ENCODE measurements at places on chromosomes 7 and 10.
A peak's percentile ranks its signal among the peaks of the same experiment; 100 is the strongest.

DNA sequence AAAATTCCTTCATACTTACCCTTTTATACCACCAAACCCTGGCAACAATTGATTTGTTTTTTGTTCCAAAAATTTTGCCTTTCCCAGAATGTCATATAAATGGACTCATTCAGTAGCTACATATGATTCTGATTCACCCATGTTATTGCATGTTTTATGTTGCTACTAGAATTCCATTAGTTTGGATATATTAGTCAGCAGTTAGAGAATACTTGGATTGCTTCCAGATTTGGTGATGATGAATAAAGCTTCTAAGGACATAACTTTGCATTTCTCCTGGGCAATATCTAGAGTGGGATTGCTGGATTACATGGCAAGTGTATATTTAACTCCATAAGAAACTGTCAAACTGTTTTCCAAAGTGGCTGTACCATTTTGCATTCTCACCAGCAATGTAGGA, 806.9 kb downstream of the DNAJB9 start:
- no peak for DNase-seq

- no peak for DNase-seq
Observed at GRCh38 chr7:66837007-66837406, 84.0 kb upstream of the TMEM248 start.

DNA sequence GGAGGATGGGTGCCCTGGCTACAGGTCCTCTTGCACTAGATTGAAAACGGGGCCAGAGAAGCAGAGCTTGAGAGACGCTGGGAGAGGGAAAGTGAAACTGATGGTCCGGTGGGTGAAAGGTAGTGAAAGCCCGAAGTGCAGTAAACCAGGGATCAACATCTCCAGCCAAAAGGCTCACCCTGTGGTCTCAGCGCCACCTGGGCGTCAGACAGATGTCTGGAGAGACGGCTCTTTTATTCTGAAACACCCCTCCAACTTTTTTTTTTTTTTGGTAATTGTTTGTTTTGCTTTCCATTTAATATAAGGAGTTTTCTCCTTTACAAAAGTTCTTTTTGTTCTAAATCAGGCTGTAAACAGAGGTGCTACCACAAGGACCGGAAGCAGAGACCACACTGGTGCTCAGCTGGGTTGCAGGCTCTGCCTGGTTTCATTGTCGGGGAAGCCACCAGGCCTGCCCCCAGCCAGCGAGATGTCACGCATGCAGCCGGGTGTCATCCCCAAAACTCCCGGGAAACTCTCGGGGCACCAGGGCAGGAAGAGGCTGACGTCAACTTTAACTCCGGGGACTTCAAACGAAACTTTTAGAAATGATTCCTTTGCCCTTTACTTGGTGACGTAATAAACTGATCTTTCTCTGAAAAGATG, 11.2 kb downstream of the IL2RA start:
- DNase-seq = peak; percentile 70

- no peak for DNase-seq
Observed at GRCh38 chr7:137880432-137880831, 33.7 kb upstream of the DGKI start.

GRCh38 chr7:2843711-2844152, 376 bp downstream of the GNA12 start:
- no peak for DNase-seq

DNA sequence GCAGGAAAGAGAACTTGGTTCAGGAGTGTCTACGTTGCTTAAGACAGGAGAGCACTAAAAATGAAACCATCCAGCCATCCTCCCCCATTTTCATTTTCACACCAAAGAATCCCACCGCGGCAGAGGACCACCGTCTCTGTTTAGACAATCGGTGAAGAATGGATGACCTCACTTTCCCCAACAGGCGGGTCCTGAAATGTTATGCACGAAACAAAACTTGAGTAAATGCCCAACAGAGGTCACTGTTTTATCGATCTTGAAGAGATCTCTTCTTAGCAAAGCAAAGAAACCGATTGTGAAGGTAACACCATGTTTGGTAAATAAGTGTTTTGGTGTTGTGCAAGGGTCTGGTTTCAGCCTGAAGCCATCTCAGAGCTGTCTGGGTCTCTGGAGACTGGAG, 1.4 kb upstream of the IL6 start:
- no peak for DNase-seq

DNA sequence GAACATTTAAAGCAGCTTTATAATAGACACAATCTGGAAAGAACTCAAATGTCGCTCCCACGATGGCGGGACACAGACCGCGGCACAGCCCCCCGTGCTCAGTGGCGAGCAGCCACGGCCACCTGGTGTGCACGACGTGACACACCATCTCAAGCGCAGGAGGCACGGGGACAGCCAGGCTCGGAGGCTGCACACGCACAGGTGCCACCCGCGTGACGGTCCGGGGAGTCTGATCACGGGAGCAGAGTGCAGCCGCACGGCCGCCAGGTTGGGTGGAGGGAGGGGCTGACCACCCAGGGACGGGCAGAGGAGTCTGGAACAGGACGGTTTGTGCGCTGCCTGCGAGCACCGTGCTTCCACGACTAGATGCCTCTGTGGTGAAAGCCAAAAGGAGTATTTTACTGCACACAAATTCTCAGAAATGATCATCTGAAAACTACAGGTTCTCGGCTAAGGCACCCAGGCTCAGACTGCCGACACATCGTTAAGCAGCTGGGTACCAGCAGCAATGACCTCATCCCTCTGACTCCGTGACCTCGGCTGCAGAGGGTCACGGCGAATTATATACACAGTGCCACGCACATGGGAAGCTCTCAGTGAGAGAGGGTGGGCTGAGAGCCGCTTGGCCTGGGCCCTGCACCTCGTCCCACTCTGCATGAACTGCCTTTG, 7.5 kb upstream of the GPER1 start:
- DNase-seq = no peak

DNA sequence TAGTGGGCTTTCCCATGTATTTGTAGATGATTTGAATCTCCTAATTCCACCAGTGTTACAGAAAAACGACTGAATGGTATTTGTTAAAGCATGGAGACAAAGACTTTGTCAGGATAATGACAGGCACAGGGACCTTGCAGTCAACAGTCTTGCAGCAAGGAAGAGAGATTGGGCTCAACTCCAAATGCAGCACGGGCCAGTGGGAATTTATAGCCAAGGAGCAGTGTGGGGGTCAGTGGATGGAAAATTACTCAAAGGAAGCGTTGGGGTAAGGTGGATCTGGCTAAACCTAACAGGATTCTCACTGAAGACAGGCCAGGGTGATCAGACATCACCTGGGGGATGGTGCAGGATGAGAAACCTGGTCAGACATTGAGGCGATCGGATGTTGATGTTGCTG, 24.3 kb downstream of the CPVL start:
- DNase-seq = no peak

GRCh38 chr10:113767222-113767621, 15.7 kb downstream of the PLEKHS1 start:
- no peak for DNase-seq

Data from stimulated activated CD4-positive, alpha-beta T cell treated with anti-CD3 and anti-CD28 coated beads, Interleukin-1b, Interleukin-23, amount 100 ng/mL, for 1 hour (primary cell).